Prostate gland (tissue), 2 donors: ENCODE measurements at places on chromosomes 7 and 10.

GRCh38 chr10:90227786-90228185 is 526.4 kb downstream of the KIF20B start:
- DNase-seq, result no peak

DNA sequence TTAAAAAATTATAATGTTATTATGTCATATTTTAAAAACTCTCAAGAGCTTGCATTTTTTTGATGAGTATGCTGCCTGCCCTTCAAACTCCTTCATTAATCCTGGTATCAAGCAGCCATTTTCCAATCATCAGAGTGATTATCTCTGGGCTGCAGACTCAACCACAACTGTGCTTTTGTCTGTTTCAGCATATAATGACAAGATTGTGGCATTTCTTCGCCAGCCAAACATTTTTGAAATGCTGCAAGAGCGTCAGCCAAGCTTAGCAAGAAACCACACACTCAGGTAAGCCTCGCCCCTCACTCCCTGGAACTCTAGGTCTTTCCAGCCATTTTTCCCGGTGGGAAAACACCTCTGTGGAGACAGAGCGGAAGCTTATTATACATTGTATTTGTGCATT is 90.0 kb upstream of the STK17A start:
- DNase-seq, result no peak

DNA sequence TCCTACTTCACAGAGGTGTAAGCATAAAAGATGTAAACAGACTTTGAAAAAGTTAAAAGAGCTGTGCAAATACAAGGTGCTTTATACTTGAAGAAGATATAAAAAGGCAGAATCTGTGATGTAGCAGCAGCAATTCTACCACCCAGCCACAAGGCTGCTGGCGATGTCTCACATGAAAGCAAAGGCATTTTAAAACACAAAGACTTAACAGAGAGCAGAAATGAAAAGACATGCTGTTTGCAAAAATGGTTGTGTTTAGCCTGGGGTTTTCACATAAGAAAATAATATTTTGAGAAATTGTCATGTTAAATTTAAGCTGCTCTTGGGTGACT is 85.5 kb upstream of the ZNF800 start:
- DNase-seq, result no peak

DNA sequence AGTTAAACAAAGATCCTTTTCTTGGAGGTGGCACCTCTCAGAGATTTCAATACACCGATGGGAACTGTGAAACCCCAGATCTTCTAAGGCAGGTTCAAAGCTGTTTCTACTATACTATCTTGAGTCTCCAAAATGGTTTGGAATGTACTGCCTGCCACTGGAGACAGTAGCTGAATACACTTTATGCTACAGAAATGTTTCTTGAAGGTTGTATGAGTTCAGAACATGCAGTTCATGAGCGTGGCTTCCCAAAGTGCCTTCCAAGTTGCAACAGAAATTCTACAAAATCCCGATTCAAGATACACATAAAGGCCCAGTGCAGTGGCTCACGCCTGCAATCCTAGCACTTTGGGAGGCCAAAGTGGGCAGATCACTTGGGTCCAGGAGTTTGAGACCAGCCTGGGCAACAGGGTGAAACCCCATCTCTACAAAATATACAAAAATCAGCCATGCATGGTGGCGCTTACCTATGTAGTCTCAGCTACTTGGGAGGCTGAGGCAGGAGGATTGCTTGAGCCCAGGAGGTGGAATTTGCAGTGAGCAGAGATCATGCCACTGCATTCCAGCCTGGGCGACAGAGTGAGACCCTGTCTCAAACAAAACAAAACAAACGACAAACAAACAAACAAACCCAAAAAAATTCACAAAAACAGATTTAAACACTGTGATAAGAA is 36.3 kb downstream of the FAM171A1 start:
- DNase-seq, result no peak

GRCh38 chr7:22194658-22195273 is 162.2 kb downstream of the RAPGEF5 start:
- DNase-seq, result no peak
